ENCODE measurements at places on chromosomes 2 and 18. TPM values are rescaled to one million over a fixed set of nuclear protein-coding genes. Genes with fewer than 3 reads are reported as not detected.

- no peak for DNase-seq
Measured at GRCh38 chr2:128721096-128721495, 402.4 kb upstream of the HS6ST1 start.

Gene DOK6
- total RNA-seq: 2.6 TPM

DNA sequence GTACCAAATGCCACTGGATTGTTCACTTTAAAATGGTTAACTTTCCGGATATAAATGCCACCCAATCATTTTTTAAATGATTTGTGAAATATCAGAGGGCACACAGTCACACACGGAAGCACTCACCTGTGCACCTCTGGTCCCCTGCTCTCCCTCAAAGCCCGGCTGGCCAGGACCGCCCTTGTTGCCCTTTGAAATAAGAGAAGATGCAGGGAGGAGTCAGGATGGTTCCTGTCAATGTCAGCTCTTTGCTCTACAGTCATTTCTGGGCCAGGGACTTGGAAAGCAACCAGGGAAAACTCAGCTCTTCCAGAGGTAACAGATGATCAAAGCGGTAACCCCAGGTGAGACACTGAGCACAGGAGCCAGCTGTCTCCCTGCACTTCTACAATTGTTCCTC, 60.7 kb downstream of the COL6A3 start:
- no peak for DNase-seq

Gene ZNF804A
- total RNA-seq: 5.8 TPM

DNA sequence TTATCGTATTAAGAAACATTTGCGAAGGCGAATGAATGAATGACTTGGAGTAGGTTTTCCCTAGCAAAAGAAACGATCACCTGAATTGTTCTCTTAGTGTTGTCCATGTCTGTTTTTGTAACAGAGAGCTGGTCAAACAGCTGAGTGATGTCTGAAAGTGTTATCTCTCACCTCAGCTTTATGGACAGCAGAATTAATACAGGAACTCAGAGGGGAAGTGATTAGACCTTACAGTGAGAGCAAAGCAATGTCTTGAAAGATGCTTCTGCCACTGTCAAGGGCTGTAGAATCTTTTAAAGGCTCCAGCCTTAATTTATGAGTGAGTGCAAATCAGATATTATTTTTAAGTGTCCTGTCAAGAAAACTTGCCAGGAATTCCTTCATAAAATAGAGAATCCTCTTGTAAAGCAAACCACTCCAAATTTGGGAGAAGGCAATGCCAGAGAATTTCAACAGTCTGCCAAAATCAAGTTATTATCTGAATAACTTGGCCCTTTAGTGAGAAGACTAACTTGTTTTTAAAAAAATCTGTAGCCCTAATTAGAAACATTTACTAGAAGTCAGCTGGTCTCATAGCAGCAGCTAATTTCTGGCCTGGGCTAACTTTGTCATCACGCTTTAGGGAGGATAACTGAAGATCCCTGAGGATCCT, 60.7 kb downstream of the CDC42EP3 start:
- DNase-seq: peak; percentile 85

Gene CHRND
- not detected for total RNA-seq

Gene PIGN
- 30.3 TPM for total RNA-seq

- peak; percentile 44 for DNase-seq
Measured at GRCh38 chr2:69192176-69192945, 179.4 kb downstream of the ANTXR1 start.

Gene PCARE
- not detected for total RNA-seq

DNA sequence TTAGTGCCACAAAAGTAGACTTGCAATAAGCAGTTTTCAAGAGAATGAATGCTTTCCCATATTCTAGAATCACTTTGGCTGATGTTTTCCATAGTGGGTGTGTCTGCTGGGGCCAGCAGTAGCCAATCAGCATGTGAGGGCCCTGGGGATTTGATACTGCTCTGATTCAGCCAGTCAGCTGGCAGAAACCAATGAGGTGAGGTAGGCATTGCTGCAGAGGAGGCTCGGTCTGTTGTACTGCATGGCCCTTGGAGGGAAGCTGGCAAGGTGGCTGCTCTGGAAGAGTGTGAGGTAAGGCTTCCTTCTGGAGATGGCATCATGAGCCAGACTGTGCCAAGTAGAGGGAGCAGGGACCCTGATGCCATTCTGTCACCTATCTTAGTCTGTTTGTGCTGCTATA, 22.7 kb downstream of the TMEM87B start:
- DNase-seq: no peak

DNA sequence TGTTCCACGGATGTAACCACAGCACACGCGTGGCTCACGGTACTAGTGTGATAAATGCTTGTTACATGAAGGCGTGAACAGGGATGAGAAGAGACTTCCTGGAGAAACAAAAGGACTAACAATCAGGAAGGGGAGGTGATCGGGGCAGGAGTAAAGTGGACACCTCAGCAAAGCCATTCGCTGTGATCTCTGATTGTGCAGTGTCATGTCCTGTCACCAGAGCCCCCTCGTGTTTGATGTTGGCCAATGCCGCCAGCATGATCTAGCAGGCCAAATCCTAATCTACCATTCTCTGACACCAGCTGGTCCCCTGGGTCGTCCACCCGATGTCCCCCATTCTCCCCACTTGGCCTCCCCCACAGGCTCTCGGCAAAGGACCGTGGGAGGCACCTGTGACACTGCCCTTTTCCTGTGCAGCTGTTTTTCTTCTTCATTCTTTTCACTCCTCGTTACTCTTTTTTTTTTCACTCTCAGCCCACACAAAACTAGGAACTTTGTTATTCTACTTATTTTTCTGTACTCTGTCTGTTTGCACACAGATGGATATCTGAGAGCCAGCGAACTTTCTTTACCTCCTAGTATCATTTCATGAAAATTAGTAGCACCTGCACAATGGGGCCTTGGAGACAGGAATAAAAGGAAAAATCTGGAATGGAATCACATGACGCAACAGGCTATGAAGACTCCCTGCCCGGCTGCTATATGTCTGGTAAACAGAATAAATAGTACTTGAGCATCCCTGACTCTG, 146.8 kb downstream of the TGIF1 start:
- DNase-seq: peak; percentile 68

GRCh38 chr18:37006742-37007141, 177.8 kb downstream of the KIAA1328 start:
- DNase-seq: no peak

Gene PDE1A
- total RNA-seq: 1.7 TPM

Gene XRCC5
- 278 TPM for total RNA-seq

DNA sequence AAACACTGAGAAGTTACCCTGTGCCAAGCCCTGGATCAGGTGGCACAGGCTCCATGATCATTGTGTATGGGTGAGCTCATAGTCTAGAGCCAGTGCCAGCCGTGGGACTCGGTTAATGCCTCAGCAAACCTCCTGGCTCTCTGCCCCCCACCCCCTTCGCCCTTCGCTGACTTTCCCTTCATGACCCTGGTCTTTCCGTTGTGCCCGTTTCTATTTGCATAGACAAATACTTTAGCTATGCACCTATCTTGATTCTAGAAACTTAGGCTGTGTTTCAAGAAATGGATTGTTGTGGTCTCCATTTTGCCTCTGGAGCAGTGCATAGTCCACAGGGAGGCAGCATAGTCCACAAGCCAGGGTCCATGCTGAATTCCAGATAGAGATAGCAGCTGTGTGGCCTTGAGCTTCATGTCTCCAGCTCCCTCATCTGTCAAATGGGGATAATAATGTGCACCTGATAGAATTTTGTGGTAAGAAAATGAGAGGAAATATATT, 44.8 kb upstream of the KDM3A start:
- peak; percentile 24 for DNase-seq

- peak; percentile 55 for DNase-seq
Measured at GRCh38 chr18:42578792-42579191, 536.7 kb downstream of the RIT2 start.

Gene MYOM1
- total RNA-seq: 0.86 TPM

DNA sequence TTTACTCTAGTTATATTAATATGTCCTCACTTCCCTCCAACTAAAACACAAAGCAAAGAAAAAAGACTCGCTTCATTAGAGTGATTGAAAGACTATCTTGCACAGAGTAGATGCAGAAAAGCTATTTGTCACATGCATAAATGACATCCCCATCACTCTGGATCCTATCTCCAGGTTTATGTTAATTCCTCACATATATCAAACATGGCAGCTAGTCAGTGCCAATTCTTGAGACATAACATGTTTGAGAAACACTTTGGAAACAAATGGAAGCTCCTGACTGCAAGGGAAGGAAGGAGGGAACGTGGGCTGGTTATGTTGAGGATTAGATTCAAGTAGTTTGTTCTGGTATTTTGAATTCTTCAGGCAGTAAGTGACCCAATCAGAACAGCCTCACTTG, 89.8 kb upstream of the BCL2L11 start:
- no peak for DNase-seq

DNA sequence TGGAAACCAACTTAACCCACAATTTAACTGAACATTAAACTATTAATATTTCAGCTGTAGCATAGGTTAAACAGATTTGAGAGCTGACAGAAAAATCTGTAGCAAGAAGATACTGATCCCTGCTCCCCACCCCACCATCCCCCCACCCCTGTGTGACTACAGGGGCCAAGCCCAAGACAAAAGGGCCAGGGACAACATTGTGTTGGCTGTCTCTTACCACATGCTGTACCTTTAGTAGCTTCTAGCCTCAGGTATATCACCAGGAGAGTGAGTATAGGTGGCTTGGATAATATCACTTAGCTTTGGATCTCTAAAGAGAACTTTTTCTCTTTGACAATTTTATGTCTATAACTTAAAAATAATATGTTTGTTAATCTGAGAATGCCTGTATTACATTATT, 140.7 kb downstream of the AGPS start:
- DNase-seq: no peak

Gene CAPN10
- total RNA-seq: 22.5 TPM

DNA sequence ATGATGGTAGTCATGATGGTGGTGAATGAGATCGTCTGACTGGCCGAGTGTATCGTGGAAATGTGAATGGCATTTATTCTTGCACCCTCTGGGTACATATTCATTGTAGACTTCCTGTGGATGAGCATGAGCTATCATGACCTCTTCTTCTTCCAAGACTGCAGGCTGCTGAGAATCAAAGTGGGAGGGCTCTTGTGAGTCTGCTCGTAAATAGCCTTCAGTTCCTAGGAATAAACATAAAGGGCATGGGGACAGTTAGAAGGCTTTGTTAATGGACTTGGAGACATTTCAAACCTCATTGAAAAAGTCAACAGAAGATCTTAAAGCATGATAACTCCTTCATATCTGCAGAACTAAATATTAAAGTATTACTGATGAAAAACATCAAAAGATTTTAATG, 14.9 kb downstream of the SLC39A6 start:
- DNase-seq: peak; percentile 53

- peak; percentile 50 for DNase-seq
Measured at GRCh38 chr2:3223080-3223923, 154.3 kb downstream of the EIPR1 start.

DNA sequence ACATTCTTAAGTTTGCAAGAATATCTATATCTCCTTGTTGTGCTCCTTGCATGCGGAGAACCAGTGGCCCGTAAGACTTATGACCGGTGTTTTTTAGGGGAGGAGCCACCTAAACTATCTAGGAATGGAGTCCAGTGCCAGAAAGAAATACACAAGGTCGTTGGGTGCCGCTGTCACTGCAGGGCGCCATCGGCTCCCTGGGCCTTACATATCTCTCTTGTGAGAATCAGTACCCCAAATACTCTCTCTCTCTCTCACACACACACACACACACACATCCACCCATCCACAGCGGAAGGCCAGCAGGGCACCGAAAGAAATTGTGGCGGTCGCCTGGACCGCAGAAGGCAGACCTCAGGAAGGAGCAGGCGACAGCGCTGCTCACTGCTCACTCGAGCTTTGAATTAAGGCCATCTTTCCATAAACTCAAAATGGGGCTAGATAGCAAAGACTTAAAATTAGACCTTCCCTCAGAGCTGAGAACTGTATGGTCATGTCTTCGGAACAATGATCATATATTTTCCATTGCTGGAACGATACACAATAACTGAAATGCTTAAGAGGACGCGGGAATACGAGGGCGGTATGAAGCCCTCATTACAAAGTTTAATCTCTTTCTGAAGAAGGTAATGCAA, 10.4 kb downstream of the NR4A2 start:
- DNase-seq: no peak

Gene RAMP1
- total RNA-seq: 35.0 TPM

- DNase-seq: peak; percentile 81
Measured at GRCh38 chr2:12430407-12431133, 286.2 kb upstream of the TRIB2 start.
